HuH-7 (cell line): ENCODE measurements at places on chromosomes 1 and 21.

GRCh38 chr1:114620419-114620818 lies 39.0 kb upstream of the BCAS2 start:
- DNase-seq = no peak

GRCh38 chr1:220170836-220171526 lies 77.0 kb downstream of the IARS2 start:
- DNase-seq = no peak

GRCh38 chr1:37556712-37557196 lies at the start of gene DNALI1:
Gene DNALI1 (plus strand): TSS chr1:37556940. CDS start chr1:37556995, 55 bp downstream.
- peak; percentile 28 for DNase-seq

- no peak for DNase-seq
These were observed 272.3 kb downstream of the NEGR1 start for GRCh38 chr1:72010094-72010431.
